Hair follicular keratinocyte (primary cell): ENCODE measurements at places on chromosomes 11 and 22. TPM values are rescaled to one million over a fixed set of nuclear protein-coding genes. Genes with fewer than 3 reads are reported as not detected.

ATG13 gene
- 46.2 and 49.4 TPM in 2 replicates for total RNA-seq

TRIM29 gene
- total RNA-seq: 178 and 186 TPM in 2 replicates

MS4A6A gene
- not detected in 2 replicates for total RNA-seq

SAA2 gene
- total RNA-seq: 7.4 and 19.6 TPM in 2 replicates
